Cortex of kidney (tissue), 1 donor: ENCODE measurements at places on chromosomes 11 and 22.

GRCh38 chr11:23727387-23727786, 769.5 kb upstream of the LUZP2 start:
- no peak for DNase-seq

DNA sequence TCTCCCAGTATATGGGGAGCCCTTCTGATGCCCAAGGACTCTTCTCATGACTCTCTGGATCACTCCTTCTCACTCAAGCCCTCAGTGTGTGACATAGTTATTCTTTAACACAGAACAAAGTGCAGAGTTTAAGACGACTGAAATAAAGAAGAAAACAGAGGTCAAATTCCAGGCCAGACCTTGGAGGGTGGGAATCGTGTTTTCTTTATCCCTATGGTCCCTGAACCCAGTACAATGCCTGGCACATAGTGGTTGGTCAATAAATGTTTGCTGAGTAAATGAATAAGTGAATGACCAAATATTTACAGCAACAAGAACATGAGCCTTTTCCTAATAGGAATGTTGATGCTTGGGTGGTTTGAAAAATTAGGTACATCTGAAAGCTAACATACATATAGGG, 28.8 kb downstream of the VSTM5 start:
- DNase-seq: no peak

GRCh38 chr22:20520093-20520511, 12.7 kb downstream of the MED15 start:
- DNase-seq: no peak

GRCh38 chr22:30887453-30887852, 81.1 kb downstream of the MORC2 start:
- no peak for DNase-seq
